A549 treated with RU486 at 1 μM for 4 hours (cell line): ENCODE measurements at places on chromosomes 12 and 14. TPM values are rescaled to one million over a fixed set of nuclear protein-coding genes. Genes with fewer than 3 reads are reported as not detected.

The SLC17A8 gene
- 0.02 TPM in 1 of 5 replicates, not detected in the others for total RNA-seq

The TTC6 gene
- 0.11 to 0.54 TPM (median 0.44 TPM) in 5 replicates for total RNA-seq

The PTCSC3 gene
- total RNA-seq = not detected in 5 replicates

The IKZF4 gene
- total RNA-seq = 1.8 to 3.4 TPM (median 2.4 TPM) in 5 replicates

The NFE2 gene
- total RNA-seq = 0.07 to 0.32 TPM (median 0.13 TPM) in 3 of 5 replicates, not detected in the others

The FOXN4 gene
- total RNA-seq = not detected in 5 replicates

The LRFN5 gene
- total RNA-seq = not detected in 5 replicates

The ARHGAP9 gene
- 0.22 to 0.68 TPM (median 0.35 TPM) in 5 replicates for total RNA-seq

The SLC15A4 gene
- 17.2 to 25.7 TPM (median 22.7 TPM) in 5 replicates for total RNA-seq
